Mesothelial cell of epicardium (in vitro differentiated cells): ENCODE measurements at places on chromosomes 7 and 10. TPM values are rescaled to one million over a fixed set of nuclear protein-coding genes. Genes with fewer than 3 reads are reported as not detected.

Gene UCMA
- total RNA-seq: not detected in 3 replicates

DNA sequence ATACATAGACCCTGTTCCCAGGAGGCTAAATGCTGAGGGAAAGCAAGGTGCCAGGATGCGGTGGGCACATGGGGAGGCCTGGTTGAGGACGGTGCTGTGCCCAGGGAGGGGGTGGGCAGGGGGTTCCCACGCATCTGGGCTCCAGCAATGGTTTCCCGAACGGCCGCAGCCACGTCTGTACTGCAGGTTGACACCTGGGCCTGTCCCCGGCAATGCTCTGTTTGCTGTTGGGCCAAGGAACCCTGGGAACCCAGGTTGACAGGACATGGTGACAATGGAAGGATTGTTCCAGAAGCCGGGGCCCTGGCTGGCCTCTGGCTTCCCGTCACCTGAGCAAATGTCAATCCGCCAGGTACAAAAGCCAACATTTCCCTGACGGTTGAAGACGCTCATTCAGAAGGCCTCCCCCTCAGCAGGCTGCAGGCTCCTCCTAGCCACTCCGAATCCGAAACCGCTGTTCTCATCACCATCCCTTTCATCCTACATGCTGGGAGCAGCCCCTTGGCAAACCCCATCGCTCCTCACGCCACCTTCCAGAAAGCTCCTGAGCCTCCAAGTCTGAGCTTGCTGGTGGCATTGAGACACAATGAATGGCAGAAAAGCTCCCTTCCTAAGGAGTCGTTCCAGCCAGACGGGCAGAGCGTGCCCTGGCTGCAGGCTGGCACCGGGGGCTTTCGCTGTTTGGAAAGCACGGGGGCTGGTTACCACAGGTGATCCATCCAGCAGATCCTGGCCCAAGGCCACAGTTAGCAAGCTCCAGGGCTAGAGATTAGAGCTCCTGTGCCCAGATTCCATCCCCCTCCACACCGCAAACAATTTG lies 31.2 kb downstream of the SPOCK2 start:
- no peak for DNase-seq
- H3K36me3 ChIP-seq: no peaks in the 10 kb centered on the region
- H3K4me1 ChIP-seq: peaks cover 8% of the 10 kb centered on the region
- H3K27ac ChIP-seq: no peak overlapping the region

Gene RARRES2
- total RNA-seq: 24.9 to 26.4 TPM (median 26.2 TPM) in 3 replicates

Gene FZD8
- 14.5 to 16.5 TPM (median 16.4 TPM) in 3 replicates for total RNA-seq

Gene CPA1
- total RNA-seq: 0.75 to 1.4 TPM (median 1.1 TPM) in 3 replicates

GRCh38 chr7:2124604-2125345 lies 108.0 kb downstream of the MAD1L1 start:
- H3K27ac ChIP-seq: no peak overlapping the region
- H3K36me3 ChIP-seq: no peaks in the 10 kb centered on the region
- DNase-seq: no peak
- no peaks in the 10 kb centered on the region for H3K27me3 ChIP-seq
- H3K4me3 ChIP-seq: no peak overlapping the region
- peaks cover 17% of the 10 kb centered on the region for H3K4me1 ChIP-seq

GRCh38 chr7:11753433-11753832 lies 78.6 kb downstream of the THSD7A start:
- no peak overlapping the region for H3K4me3 ChIP-seq
- no peak for DNase-seq
- H3K36me3 ChIP-seq: no peaks in the 10 kb centered on the region
- H3K4me1 ChIP-seq: peaks cover 2% of the 10 kb centered on the region

- no peak overlapping the region for H3K27ac ChIP-seq
- H3K4me3 ChIP-seq: no peak overlapping the region
- H3K36me3 ChIP-seq: peaks cover 9% of the 10 kb centered on the region
- DNase-seq: no peak
- H3K27me3 ChIP-seq: no peaks in the 10 kb centered on the region
- peaks cover 3% of the 10 kb centered on the region for H3K4me1 ChIP-seq
Observed at GRCh38 chr7:2566348-2566889, 7.6 kb downstream of the IQCE start.
